ENCODE measurements at places on chromosomes 3 and 15.

DNA sequence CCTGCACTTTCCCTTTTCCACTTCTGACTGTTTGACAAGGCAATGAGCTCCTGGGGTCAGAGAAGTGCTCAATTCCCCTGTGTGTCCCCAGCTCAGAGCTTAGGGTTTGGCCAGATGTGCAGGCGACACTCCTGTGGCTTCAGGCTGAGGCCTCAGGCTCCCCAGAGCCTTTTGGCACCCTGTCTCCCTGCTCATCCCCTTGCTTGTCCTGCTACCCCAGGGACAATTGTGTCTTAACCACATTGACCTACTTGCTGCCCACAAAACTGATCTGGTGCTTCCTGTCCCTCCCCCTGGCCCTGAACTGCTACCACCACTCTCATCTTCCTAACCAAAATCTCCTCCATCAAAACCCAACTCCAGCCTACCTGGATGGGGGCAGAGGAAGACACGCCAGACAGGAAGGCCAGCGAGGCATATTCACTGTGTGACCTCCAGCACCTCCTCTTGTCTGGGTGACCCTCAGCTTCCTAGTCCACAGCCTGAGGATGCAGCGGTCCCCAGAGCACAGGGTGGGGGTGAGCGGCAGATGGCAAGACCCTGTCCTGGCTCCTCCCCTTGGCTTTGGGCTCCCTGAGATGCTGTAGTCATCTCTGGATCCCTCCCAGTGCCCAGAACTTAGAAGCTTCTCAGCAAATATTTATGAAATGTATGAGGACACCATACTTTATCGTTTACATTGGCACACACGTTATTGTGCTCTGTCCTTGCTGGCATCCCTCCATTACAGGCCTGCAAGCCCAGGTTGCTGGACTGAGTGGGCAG lies 98.9 kb upstream of the SLC6A6 start:
- no peak for DNase-seq

DNA sequence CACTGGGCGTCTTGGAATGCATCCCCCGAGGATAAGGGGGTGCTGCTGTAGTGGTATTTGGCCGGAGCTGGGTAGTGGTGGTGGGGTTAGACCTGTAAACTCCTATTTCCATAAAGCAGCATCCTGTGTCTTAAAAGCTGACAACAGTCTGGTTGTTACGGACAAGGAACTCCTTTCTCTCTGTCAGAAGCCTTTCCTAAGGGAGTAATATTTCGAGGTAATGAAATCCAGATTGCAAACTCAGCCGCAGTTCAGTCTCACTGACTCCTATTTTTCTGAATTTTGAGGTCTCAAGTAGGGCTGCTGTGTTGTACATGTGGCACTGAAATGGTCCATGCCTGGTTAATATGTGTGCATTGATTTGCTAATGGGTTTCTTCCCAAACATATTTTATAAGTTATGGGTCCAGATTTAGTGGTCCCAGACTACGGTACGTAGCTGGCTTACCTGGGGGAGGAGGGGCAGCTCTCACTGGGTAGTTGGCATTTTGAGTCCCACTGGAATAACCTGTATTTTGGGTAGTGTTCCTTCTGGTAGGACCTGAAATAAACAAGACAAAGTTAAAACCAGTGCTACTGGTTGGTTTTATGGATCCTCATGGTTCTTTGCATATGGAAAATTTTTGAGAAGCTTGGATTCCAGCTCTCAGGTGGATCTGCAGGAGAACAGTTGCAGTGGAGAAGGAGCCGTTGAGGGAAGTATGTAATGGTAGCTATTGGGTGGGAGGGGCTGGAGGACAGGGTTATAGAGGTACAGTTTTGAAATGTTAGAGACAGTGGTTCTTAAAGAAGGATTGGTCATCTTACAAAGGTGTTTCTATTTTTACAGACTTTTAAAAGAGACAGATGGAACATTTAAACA lies 48.6 kb upstream of the LDHAL6B start:
- DNase-seq, result no peak

- no peak for DNase-seq
Measured at GRCh38 chr3:185928496-185928895, 9.3 kb downstream of the TRA2B start.

- no peak for DNase-seq
Measured at GRCh38 chr3:13022348-13023234, 50.6 kb downstream of the IQSEC1 start.

DNA sequence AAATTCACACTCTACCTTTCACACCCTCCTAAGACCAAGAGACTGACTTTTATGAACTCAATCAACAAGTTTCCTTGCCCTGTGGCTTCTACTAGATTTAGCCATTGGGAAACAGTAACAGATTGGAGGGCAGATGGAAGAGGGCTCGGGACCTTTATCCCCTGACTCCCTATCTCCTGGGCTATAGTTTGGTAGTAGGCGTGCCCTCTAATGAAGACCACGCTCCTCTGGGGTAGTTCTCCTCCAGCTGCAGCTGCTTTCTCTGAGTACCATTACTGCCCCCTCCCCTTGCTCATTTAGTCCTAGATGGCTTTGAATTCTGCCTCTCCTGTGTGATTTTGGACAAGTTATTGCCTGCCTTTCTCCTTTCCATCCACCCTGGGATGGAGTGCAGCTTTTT lies 33.3 kb downstream of the FMN1 start:
- no peak for DNase-seq

- no peak for DNase-seq
Measured at GRCh38 chr15:84835661-84836337, 18.6 kb downstream of the ALPK3 start.

DNA sequence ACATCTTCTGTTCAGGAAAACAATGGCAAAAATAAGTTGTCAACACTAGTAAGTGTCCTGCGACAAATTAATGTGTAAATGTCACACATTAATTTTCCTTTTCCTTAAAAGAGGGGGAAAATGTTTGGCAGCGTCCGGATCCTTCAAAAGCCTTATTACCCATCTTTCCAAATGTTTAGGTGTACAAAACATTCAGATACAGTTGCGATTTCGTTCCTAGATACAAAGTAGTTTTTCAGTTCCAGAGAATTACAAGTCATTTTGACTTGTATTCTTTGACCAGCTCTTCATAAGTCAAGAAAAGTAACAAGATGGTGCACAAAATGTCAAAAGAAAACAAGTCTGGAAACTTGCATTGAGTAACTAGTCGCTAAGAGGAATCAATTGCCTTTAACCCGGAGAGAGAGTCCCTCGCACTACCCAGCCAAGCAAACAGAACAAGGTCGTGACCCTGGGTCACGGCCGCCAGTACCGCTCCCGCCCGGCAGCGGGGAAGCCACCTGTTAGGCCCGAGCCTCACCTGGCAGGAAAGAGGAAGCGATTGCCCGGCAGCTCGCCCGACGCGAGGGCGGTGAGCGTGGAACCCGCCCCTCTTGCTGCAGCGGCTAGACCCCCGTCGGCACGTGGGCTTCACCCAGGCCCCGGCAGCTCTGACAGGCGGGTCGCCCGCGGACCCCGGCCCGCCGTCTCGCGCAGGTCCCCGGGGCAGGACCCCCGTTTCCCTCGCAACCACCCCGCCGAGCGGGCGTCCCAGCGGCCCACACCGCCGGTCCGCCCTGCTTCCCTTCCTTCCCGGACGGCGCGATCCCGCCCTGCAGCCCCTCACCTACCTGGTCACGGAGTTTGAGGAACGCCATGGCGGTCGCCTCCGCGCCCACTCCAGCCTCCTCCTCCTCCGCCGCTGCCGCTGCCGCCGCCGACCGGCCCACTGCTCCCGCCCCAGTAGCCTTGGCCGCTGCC lies 61.0 kb upstream of the ANKRD28 start:
- peak; percentile 31 for DNase-seq

DNA sequence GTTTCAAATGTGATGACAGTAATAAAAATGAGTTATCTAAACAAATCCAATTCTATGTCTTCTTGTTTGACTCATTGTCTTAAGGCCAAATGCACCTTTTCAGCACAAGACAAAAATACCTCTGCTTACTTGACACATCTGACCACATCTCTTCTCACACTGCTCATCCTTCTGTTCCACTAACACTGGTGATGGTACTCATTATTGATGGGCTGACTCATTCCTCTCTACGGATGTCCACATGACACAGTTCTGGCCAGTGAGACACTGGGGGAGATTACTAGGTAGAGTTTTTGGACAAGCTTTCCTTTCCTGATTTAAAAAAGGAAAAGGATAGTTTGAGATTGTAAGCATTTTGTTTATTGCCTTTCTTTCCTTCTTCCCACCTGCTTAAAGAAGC lies 410.6 kb upstream of the THRB start:
- no peak for DNase-seq

- DNase-seq, result no peak
Measured at GRCh38 chr15:85482894-85483293, 102.5 kb downstream of the AKAP13 start.

GRCh38 chr3:42749753-42750231 lies 23.3 kb downstream of the CCDC13 start:
- DNase-seq, result no peak

GRCh38 chr3:43885908-43886618 lies 195.3 kb downstream of the ABHD5 start:
- no peak for DNase-seq

DNA sequence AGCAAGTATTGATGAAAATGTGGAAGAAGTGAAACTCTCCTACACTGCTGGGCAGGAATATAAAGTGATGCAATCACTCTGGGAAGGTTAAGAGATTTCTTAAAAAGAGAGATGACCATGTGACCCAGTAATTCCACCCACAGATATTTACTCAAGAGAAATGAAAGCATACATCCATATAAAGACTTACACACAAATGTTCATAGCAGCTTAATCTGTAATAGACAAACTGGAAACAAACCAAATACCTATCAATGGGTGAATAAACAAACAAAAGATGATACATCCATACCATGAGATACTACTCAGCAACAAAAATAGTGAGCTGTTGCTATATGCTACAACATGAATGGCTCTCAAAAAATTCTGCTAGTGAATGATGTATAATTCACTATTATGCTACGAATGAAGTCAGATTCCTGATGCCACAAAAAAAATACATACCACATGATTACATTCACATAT lies 463.3 kb downstream of the MAGI1 start:
- no peak for DNase-seq

DNA sequence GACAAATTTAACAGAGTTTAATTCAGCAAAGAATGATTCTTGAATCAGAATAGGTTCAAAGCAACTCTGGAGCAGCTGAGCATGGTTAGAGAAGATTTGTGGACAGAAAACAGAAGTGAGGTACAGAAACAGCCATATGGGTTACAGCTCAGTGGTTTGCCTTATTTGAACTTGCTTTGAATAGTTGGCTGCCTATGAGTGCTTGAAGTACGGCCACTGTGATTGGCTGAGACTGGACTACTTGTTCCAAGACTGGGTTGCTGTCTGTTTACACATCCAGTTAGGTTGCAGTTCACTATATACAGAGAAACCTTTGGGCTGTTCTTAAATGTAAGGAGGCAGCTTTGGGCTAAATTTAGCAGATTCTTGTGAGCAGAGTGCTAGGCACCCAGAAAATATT lies 79.4 kb upstream of the CADPS start:
- DNase-seq, result no peak

- DNase-seq, result no peak
Measured at GRCh38 chr3:188421151-188421821, 267.3 kb downstream of the LPP start.

DNA sequence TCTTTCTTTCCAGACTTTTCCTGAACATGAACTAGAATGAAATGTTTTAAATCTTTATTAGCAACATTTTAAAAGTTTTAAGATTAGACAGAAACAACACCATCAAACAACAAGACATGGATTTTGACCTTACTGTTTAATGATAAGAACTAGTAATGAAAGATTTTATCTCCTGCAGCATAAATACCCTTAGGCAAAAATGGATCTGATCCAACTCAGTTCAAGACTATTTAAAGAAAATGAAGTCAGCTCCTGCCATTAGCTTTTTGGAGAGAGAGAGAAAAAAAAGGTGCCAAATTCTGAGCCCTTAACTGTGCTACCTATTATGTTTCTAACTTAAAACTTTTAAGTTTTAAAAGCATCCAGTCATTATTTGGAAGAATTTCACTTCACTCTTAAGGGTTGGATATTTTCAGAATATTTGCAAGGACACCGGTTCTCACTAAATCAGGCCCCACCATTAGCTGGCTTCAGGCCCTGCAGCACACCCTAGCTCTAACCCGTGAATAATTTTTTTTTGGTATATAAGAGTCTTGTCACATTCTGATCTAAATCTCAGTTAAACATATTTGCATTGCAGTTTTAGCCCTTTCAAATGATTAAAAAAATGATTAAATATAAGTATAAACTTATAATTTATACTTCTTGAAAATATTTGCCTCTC lies 60.0 kb downstream of the NR1I2 start:
- DNase-seq, result no peak

DNA sequence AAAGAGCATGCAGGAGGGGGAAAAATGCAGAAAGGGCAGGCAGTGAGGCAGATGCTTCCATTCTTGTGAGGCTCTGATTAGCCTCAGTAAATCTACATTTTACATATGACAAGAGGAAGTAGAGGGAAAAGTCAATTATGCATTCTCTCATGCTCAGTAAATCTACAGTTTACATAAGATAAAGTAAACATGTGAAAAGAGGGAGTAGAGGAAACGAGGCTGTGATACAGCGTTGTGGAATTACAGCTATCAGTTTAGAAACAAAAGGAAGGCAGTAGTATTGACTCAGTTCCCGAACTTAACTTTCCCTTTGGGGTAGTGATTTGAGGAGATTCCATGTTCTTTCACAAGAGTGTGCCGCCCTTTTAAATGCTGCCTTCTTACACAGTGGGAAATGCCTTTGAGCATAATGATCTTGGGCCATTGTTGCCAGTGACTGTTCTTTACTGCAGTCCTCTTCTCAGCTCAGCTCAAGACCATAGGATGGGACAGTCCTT lies 39.3 kb downstream of the OSTN start:
- DNase-seq, result no peak

DNA sequence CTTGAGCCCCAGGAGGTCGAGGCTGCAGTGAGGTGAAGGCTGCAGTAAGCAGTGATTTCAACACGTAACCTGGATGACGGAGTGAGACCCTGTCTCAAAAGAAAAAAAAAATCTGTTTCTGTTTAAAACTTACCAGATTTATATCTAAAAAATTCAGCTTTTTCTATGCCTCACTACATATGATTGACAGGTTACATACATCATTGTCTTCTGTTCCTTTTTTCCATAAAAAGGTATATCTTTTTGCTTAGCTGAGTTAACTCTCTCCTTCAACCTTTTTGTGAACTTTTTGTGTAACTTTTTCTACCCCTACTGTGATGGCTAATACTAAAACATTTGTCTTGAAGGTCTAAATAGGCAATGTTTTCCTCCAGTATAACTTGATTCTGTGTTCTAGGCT lies 38.6 kb upstream of the SETD2 start:
- DNase-seq, result no peak

DNA sequence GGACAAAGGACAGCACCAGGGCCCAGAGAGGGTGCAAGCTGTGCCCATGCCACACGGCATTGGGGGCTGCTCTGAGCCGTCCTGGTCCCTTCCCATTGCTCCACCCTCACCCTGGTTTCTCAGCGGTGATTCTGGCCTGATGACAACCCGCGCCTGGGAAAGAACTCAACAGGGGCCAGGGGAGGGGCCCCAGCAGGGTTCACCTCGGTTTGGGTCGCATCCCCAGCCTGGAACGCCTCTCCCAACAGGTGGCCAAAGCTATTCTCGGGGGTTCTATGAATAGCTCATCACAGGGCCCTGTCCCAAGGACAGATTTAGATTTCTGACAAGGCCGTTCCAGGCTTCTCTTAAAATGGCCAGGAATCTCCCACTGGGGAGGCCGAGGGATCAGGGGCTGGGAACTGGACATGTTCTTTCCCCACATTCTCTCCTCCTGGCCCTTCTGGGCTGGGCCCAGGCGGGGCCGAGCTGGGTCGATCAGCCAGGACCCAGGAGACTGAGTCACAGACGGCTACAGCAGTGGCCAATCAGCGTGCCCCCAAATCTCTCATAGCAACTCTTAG lies 17.9 kb downstream of the GRIP2 start:
- no peak for DNase-seq
